Stimulated activated CD8-positive, alpha-beta memory T cell treated with anti-CD3 and anti-CD28 coated beads, Interleukin-2, amount 100 ng/mL, for 1 hour (primary cell): ENCODE measurements at places on chromosomes 11 and 22.
A peak's percentile ranks its signal among the peaks of the same experiment; 100 is the strongest.

- DNase-seq = no peak
These were observed 34.2 kb upstream of the SYT13 start for GRCh38 chr11:45320371-45320770.

DNA sequence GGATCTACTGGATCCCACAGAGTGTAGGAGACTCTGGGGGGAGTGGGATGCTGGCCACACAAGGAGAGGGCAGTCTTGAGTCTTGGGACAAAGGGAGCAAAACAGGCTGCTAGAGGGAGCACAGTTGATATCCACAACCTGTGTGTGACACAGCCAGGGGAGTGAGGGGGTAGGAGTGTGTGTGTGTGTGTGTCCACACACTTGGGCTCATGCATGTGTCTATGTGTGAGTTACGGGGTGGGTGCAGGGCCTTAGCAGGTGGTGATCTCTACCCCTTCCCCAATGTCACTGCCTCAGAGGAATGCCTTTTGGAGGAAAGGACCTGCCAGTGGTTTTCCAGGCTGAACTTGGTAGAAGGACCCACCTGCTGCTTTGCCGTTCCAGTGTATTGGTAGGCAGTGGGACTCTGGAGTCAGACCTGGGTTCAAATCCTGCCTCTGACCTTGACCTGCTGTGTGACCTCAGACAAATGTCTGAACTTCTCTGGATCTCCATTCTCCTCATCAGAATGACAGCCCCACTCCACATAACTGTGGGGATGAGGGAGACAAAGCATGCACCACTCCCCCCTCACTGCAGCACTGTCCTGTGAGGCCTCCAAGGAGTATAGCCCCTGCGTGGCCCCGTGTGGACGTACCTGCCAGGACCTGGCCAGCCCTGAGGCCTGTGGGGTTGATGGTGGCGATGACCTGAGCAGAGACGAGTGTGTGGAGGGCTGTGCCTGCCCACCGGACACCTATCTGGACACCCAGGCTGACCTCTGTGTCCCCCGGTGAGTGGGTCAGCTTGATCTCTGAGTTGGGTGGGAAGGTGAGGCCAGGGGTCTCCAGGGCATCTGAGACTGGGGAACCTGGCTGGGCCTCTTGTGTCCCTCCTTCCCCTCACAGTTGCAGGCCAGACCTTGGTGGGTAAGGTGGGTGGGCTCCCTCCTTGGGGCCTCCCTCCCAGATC is 27.4 kb downstream of the OTOG start:
- DNase-seq = no peak

DNA sequence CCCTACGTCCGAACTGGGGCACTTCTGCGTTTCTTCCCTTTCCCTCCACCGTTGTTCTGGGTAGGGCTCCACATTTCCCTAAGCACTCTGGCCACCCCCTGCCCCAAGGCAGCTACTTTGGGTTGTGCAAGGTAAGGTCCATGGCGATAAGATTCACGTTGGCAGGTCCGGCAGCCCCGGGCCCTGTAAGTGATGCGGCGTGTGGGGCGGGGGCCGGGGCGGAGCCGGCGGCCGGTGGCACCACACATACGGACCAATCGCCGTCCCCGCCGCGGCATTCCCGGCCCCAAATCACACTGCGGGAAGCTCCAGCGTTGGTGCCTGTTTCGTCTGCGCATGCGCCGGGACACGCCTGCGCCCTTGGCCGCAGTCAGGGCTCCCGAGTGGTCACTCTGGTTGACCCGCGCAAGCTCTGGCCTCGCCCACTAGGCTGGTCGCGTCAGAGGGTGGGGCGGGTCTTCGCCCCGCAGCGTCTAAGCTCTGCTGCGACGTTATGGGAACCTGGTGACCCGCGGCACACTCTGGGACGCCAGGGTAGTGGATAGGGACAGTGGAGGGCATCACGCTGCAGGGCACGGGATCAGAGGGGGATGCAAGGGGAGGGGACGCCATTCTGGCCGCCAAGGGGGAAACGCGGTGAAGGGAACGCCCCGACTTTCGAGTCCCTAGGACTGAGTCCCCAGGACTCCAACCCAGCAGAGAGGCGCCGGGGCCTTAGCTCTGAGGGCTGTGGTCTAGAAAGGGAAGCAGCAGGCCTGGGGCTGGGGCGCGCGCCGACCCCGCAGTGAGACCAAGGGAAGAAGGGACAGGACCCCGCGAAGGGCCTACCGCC is 1.6 kb downstream of the FADS1 start:
- no peak for DNase-seq

DNA sequence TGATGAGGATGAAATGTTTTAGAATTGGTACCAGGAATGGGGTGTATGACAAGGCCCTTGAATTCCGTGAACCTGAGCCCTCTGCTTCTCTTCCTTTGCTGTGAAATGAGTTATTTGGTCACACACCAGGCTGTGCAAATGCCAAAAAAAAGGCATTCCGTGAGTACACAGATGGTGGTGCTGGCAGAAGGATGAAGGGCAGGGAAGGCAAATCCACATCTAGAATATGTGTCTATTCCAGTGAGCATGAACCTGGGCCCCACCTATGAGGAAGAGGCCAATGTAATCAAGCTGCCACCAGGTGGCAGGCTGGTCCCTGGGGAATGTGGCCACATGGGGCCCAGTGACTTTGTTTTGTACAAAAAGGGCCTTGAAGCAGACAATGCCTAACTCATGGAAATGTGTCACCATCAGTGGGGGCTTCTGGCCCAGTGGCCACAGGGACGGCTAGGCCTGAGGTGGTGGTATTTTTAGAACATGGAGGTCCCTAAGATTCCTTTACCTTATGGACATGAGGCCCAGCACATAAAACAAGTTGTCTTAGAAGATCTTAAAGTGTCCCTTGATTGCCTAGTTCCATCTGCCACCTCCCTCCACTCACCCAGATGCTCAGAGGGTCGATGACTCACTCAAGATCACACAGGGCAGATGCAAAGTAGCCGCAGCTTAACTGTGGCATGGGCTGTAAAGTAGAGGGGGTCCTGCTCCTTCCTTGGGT is 3.9 kb upstream of the RNF215 start:
- peak; percentile 46 for DNase-seq

DNA sequence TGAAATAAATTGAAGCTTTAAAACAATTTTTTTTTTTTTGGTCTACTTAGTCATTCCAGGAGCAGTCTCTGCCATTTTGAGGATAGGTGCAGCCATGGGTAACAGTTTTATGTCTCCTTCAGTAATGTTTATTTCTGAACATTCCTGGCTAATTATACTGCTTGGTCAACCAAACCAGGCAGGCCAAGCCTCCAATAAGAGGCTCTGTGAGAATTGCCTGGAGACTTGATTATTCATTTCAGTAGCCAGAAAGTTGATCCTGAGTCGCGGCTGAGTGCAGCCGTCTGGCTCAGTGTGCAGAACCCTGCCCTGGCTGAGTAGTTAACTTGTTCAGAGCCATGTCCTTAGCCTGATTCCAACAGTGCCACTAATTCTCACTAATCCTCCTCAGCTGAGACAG is 364.0 kb upstream of the FAT3 start:
- DNase-seq = no peak

DNA sequence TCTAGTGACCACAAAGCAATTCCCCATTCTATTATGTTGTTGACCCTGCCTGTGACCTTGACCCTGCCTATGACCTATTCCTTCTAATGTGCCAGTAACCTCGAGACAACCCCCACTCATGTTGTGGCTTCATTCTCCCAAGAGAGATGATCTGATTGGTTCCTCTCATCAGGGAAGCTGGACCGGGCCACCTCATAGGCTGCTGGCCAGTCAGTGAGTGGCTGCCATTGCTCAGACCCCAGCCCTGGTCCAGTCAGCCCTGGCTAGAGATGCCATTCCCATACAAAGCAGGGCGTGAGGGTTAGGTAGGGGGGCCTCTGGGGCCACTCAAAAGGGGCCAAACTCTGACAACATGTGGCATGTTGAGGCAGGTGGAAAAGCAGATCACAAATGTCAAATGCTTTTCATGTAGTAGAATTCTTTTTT is 11.9 kb downstream of the SLC29A2 start:
- no peak for DNase-seq

DNA sequence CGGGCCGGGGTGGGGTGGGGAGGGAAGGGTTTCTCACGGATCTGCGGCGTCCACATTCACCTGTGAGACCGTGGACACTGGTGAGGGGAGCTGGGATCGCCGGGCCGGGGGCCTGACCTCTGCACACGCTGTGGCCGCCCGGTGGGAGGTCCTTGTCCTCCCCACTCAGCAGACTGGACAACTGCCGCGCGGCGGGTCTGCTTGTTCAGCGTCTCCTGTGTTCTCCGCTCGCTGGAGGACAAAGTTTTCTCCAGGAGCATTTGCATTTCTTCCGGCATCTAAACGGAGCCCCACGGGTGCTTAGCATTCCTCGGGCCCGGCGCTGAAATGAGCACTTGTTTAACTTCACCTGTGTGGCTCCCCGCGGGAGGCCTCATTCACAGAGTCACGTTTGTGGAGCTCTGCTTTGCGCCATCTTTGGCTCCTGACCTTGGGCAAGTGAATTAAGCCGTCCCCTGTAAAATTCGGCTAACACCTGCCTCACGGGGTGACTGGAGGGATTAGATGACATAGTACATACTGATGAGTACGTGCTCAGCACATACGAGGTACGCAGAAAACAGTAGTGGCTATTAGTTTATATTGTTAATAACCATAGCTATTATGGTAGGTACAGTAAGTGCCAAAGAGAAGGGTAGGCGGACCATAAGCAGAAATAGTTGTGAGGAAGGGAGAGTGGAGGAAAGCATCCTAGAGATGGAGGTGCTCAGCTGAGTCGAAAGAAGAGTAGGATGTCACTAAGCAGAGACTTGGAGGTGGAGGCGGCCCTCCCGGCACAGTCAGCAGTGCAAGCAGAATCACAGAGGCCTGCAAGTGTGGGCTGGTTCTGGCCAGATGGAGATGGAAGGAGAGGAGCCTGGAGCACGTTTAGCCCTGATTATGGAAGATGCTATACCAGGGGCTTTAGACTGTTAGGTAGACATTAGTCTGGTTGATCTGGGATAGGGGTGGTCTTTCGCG is 885 bp downstream of the TRMU start:
- no peak for DNase-seq
